ENCODE measurements at places on chromosomes 16 and 17. TPM values are rescaled to one million over a fixed set of nuclear protein-coding genes. Genes with fewer than 3 reads are reported as not detected.

Gene LGALS9
- 0.11 TPM for total RNA-seq

Gene RPL26
- 5,406 TPM for total RNA-seq

Gene SLX4
- total RNA-seq: 5.1 TPM

Gene C16orf92
- total RNA-seq: not detected

Gene TERB1
- not detected for total RNA-seq

Gene TBC1D3C
- not detected for total RNA-seq

Gene AOC3
- total RNA-seq: 0.13 TPM

Gene CTRB1
- total RNA-seq: not detected

Gene KRTAP2-4
- not detected for total RNA-seq

Gene TBC1D28
- total RNA-seq: not detected

Gene SLC52A1
- not detected for total RNA-seq

Gene PRSS36
- total RNA-seq: 0.98 TPM

Gene TEKT5
- not detected for total RNA-seq

Gene NPIPA8
- total RNA-seq: not detected

Gene SERPINF2
- 0.98 TPM for total RNA-seq

Gene NOL11
- 56.5 TPM for total RNA-seq

Gene CLEC3A
- total RNA-seq: 0.15 TPM

Gene TNFRSF13B
- total RNA-seq: not detected

Gene GPRC5B
- total RNA-seq: 1.0 TPM

Gene SULT1A4
- total RNA-seq: 6.6 TPM

Gene IL17C
- total RNA-seq: 0.15 TPM
